ENCODE measurements at places on chromosomes 6 and 20.
A peak's percentile ranks its signal among the peaks of the same experiment; 100 is the strongest.

DNA sequence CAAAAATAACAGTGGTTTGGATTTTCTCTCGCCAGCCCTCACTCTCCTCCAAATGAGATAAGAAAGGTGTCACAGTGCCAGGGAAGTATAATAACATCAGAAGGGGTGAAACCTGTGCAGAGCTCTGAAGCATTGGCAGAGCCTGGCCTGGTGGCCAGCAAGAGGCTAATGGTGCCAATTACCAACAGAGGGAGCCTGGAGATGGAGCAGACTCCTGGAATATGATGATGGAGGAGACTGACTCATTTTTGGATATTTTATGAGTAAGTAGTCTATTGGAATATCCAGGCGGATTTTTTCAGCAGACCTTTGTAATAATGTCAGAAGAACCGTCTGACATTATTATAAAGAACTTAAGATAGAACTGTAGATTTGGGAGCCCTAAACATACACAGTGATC lies 442.6 kb upstream of the MARCKS start:
- H3K27me3 ChIP-seq, result no peaks in the 10 kb centered on the region
- H3K36me3 ChIP-seq, result no peaks in the 10 kb centered on the region
- H3K4me3 ChIP-seq, result no peak overlapping the region
- H3K4me1 ChIP-seq, result peaks cover 5% of the 10 kb centered on the region
- H3K27ac ChIP-seq, result peak overlapping the region; percentile 22

DNA sequence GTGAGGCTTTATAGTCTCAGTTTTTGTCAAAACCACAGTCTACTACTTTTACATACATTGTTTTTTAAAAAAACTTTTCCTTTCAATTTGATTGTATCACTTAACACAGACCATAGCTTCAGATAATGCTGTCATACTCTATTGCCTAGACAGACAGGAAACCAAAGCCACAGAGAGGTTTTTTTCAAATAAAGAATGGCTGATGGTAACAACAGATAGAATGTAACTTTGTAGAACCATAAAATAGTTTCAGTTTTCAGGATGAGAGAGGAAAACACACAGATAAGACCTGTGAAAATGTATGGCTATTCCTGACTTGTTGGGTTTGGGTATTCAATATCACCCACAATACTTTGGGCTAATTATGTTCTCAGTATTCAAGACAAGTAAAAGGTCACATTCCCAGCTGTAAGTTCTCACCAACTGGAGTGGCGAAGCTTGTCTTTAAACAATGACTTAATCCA lies 94.0 kb downstream of the ADGRG6 start:
- H3K36me3 ChIP-seq, result no peaks in the 10 kb centered on the region
- H3K27ac ChIP-seq, result peak overlapping the region; percentile 0
- peaks cover 7% of the 10 kb centered on the region for H3K4me1 ChIP-seq
- DNase-seq, result peak; percentile 71
- no peaks in the 10 kb centered on the region for H3K27me3 ChIP-seq

DNA sequence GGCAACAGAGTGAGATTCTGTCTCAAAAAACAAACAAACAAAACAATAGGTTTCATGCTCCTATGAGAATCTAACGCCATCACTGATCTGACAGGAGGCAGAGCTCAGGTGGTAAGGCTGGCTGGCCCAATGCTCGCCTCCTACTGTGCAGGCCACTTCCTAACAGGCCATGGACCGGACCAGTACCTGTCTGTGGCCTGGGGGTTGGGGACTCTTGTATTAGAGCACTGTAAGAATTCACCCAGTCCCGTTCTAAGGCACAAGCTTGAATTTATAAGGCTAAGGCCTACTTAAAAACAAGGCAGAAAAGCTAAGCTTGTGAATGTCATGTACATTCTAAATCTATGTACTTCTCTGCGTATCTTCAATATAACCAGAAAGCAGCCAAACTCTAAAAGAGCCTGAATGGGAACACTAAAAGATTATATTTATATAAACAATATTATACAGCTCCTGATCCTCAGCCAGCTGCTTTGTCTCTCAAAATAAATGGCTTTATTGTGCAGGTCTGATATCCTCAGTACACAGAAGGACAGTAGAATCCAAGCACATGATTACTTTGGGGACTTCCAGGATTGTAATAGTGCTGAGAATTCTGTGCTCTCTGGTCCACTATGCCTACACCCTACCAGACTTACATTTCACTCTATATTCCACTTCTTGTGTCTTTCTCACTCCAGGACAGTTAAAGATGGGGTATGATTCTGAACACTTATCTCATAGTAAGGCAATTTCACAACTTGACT lies 64.5 kb upstream of the DST start:
- DNase-seq, result no peak
- H3K36me3 ChIP-seq, result peaks cover 3% of the 10 kb centered on the region
- no peak overlapping the region for H3K4me3 ChIP-seq

GRCh38 chr20:50478162-50478990 lies 31.8 kb upstream of the PTPN1 start:
- H3K36me3 ChIP-seq, result no peaks in the 10 kb centered on the region
- peaks cover 7% of the 10 kb centered on the region for H3K4me1 ChIP-seq
- H3K27me3 ChIP-seq, result no peaks in the 10 kb centered on the region
- DNase-seq, result peak; percentile 35
- H3K4me3 ChIP-seq, result no peak overlapping the region
- H3K27ac ChIP-seq, result no peak overlapping the region

GRCh38 chr6:147675281-147675680 lies 166.8 kb downstream of the SAMD5 start:
- DNase-seq, result peak; percentile 95
- H3K36me3 ChIP-seq, result no peaks in the 10 kb centered on the region
- H3K4me1 ChIP-seq, result no peaks in the 10 kb centered on the region
- H3K27ac ChIP-seq, result no peak overlapping the region
- H3K27me3 ChIP-seq, result no peaks in the 10 kb centered on the region

DNA sequence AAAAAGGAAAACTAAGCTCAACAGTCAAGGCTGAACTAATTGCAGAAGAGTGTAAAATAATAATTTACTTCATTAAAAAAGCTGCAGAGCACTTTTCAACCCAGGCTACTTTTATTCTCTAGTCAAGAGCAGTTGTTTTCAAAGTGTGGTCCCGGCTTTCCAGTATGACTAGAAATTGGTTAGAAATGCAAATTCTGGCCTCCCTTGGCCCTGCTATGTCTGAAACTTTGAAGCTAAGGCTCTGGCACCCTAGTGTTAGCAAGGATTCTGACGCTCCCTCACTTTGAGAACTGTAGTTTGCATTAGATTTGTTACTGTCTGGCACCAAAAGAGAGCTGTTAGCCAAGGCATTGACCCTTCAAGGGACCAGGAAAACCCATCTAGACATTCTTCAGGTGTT lies 9.5 kb upstream of the NXT1 start:
- H3K4me1 ChIP-seq, result no peaks in the 10 kb centered on the region
- no peaks in the 10 kb centered on the region for H3K27me3 ChIP-seq
- no peak overlapping the region for H3K27ac ChIP-seq
- H3K36me3 ChIP-seq, result no peaks in the 10 kb centered on the region
- DNase-seq, result no peak

- H3K27ac ChIP-seq, result no peak overlapping the region
- no peaks in the 10 kb centered on the region for H3K4me1 ChIP-seq
- no peak for DNase-seq
- H3K27me3 ChIP-seq, result no peaks in the 10 kb centered on the region
These were observed 568.0 kb downstream of the KIF16B start for GRCh38 chr20:16005021-16005914.

DNA sequence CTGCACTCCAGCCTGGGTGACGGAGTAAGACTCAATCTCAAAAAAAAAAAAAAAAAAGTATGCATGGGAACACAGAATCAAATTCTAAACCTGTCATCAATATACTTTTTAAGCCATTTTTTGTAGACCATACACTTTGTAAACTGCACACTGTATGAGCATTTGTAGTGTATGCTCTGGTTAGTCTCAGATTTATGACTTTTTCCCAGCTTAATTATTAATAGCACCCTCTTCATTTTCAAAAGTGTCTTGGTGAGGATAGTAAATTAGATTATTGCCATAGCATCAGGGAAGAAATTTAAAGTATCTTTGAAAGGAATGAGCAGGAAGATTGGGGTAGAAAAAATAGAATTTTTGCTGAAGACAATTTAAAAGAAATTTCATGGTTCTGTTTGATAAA lies 330.8 kb upstream of the RSPO3 start:
- no peaks in the 10 kb centered on the region for H3K27me3 ChIP-seq
- no peak overlapping the region for H3K4me3 ChIP-seq
- no peaks in the 10 kb centered on the region for H3K4me1 ChIP-seq
- H3K36me3 ChIP-seq, result no peaks in the 10 kb centered on the region

- H3K27ac ChIP-seq, result no peak overlapping the region
- H3K4me3 ChIP-seq, result no peak overlapping the region
- H3K4me1 ChIP-seq, result no peaks in the 10 kb centered on the region
- peaks cover 17% of the 10 kb centered on the region for H3K27me3 ChIP-seq
- DNase-seq, result no peak
These were observed 83.0 kb downstream of the YTHDF1 start for GRCh38 chr20:63132715-63133471.
